ENCODE measurements at places on chromosomes 7 and 10.

- DNase-seq, result no peak
Observed at GRCh38 chr7:129457101-129457500, 22.9 kb downstream of the STRIP2 start.

GRCh38 chr10:73648975-73649829 is 6.6 kb downstream of the SYNPO2L start:
- no peak for DNase-seq

GRCh38 chr10:60644436-60645130 is 133.7 kb upstream of the CDK1 start:
- no peak for DNase-seq

GRCh38 chr10:130470973-130471372 is 334.8 kb downstream of the GLRX3 start:
- no peak for DNase-seq

- no peak for DNase-seq
Observed at GRCh38 chr7:17212188-17212587, 86.3 kb upstream of the AHR start.

DNA sequence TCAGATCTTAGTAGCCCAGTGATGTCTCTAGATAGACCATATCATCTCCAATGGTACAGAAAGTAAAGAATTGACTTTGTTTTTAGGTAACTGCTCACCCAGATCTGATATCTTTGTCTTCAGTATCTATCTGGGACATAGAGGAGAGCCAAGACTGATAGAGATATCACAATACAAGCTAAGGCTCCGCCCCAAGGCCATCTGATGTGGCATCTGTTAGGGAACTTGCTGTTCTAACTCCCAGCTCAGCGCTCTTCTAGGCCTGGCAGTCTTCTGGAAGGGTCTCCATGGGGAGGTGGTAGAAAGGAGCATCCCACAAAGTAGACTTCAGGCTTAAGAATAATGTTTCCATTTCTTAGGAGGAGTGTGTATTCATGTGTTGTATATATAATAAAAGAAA is 88.4 kb upstream of the SAMD8 start:
- DNase-seq, result no peak

- DNase-seq, result no peak
Observed at GRCh38 chr10:4686644-4686996, 139.4 kb upstream of the AKR1E2 start.

- DNase-seq, result no peak
Observed at GRCh38 chr7:132216847-132217525, 359.3 kb downstream of the PLXNA4 start.

GRCh38 chr7:22571766-22572165 is 71.8 kb upstream of the STEAP1B start:
- no peak for DNase-seq

DNA sequence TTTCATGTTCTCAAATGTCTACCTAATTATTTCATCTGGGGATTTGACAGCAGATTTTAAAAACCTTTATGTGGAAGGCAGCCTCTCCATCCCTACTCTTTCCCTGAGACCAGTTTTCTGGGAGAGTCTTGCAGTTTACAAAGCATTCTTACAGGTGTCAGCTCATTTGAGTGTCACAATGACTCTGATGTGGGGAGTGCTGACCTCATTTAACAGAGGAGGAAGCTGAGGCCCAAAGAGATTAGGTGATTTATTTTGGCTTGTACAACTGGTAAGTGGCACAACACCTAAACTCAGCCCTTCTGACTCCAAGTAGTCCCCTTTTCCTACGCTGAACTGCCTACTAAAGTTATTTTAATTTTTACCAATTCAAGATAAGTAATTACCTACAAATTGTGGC is 33.3 kb upstream of the MAT1A start:
- no peak for DNase-seq

DNA sequence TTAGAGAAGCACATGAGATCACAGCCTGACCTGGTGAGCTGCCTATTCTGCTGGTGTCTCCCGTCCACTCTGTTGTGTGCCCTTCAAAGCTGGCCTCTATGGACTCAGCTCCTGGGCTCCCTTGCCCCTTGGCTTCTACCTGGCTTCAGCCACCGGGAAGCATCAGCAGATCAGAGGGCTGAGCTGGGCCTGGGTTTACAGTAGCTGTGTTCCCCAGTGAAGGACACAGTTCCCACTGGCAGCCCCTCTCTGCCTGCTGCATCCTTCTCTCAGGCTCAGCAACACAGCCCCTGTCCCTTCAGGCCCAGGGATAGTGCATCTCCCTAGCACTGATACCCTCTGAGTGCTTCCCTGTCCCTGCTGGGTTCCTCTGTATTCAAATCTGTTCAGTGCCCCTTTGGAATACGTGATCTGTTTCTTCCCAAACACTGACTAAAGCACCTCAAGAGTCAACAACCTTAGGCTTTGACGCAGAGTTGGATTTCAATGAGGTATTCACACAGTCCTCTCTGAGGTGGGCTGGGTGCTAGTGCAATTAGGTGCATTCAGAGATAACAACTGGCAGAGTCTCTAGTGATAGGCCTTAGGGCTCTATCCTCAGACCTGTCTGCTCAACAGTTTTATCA is 109.8 kb downstream of the GRID1 start:
- no peak for DNase-seq

DNA sequence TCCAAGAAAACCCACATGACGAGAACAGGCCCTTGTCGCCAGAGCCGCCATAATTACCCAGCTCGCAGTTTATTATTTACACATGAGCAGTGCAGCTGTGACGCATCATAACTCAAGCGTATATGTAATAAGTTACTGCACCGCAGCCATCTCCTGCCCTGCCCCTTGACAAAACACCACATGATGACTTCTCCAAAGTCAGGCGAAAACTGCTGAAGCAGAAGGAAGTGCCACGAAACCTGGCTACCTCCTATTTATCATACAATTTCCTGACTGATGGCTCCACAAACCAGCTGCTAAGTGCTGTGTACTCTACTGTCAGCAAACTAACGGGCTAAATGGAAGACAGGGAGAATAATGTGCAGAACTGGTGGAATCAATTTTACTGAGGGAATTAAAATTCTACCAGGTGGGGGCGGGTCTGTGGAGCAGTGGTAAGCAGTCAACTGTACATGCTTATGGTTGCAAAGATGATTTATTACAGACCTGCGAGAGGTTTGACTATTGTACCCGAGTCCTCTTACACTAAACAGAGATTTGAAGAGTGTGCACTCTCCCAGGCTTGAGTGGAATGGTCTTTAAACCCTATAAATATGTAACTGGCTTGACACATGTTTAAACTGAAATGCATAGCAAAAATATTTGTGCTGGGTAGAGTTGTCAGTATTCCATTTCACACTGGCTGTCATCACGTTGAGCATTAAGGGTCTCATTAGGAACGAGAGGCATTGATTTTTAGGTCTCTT is 156.0 kb downstream of the GLI3 start:
- DNase-seq, result no peak

DNA sequence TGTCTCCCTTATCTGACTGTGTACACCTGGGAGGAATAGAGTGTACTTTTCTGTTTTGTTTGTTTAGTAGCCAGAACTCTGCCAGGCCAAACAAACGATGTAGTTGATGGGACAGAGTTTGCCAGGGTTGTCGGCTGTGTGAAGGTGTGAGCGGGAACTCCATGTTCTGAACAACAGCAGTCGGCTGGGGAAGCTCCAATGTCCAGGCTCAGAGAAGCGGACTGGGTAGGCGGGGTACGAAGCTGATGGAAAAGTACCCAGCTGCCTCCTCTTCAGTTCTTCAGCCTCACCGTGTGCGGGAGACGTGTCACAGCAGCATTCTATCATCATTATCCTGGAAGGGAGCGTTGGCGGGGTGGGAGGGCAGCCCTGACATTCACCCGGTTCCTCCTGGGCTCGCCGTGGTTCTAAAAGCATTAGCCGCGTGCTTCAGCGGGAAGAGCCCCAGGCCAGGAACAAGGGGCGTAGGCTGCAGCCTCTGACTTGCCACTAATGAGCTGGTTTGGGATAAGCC is 52.9 kb downstream of the PFKFB3 start:
- DNase-seq, result no peak

GRCh38 chr7:30925913-30926312 is 14.3 kb downstream of the AQP1 start:
- DNase-seq, result peak; percentile 1

- no peak for DNase-seq
Observed at GRCh38 chr7:26949319-26949718, 84.9 kb upstream of the SKAP2 start.

DNA sequence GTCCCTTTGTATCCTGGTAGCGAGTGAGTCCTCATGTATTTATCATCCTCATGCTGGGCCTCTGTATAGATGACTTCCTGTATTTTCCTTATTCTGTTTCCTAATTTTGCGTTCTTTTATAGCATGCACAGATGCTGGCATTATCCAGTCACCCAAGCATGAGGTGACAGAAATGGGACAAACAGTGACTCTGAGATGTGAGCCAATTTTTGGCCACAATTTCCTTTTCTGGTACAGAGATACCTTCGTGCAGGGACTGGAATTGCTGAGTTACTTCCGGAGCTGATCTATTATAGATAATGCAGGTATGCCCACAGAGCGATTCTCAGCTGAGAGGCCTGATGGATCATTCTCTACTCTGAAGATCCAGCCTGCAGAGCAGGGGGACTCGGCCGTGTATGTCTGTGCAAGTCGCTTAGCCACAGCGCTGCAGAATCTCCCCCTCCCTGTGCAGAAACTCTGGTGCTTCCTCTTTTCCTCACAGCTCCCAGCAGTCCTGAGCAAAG is 183.1 kb upstream of the PRSS58 start:
- DNase-seq, result peak; percentile 58

- DNase-seq, result no peak
Observed at GRCh38 chr7:135397689-135398088, 112.2 kb downstream of the CNOT4 start.

DNA sequence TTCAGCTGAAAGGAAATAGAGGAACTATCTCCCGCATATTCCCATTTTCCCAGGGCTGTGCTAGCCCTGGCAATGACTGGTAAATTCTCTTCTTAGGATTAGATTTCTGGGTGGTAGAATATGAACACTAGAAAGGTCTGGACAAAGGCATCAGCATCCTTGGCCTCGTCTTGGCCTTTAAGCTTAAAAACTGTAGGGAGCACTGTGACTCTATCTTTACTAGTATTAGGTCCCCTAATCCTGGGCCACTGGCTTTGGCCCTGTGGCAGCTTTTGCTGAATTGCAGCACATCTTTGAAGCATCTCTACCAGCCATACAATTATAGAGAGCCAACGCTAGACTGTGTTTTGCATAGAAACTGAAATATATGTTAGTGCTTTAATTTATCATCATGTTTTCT is 41.5 kb upstream of the EBLN1 start:
- DNase-seq, result no peak

DNA sequence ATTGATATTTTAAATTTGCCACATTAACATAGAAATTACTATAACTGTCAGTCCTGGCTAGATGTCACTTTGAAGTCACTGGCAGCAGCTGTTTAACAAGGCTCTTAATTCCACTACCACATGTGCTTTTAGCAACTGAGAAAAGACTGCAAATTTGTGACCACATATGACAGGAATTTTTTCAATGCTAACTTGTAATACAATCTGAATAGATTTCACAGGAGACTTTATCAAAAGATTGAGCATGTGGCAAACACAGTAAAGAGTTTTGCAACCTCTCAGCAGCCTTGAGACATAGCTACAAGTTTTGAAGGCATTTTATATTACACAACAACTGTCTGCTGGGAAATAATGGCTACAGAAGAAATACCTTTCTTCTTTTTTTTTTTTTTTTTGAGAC is 73.0 kb downstream of the MICU1 start:
- no peak for DNase-seq

All from DND-41 (cell line).